ENCODE measurements at places on chromosomes 1 and 21.

- peak; percentile 53 for DNase-seq
Measured at GRCh38 chr1:116498789-116499628, 71.8 kb downstream of the CD58 start.

GRCh38 chr1:91754348-91754747 is 131.6 kb downstream of the TGFBR3 start:
- no peak for DNase-seq

DNA sequence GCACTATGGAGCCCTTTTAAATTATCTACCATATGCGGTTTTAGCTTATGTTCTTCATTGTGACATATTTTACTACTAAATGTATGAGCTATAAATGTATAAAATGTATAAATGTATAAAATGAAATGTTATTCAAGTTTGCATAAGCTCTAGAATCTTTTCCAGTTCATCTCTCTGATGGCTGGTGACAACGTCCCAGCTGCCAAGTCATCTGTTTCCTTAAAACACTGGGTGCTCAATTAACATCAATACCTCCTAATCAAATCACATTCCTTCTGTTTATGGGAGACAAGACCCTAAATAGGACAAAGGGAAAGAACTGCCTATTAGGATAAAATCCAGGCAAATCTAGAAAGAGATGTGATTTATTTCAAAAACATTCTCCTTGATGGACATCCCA is 22.9 kb downstream of the DSTYK start:
- no peak for DNase-seq

GRCh38 chr21:25635310-25635709 is 3.7 kb upstream of the JAM2 start:
- DNase-seq = no peak

DNA sequence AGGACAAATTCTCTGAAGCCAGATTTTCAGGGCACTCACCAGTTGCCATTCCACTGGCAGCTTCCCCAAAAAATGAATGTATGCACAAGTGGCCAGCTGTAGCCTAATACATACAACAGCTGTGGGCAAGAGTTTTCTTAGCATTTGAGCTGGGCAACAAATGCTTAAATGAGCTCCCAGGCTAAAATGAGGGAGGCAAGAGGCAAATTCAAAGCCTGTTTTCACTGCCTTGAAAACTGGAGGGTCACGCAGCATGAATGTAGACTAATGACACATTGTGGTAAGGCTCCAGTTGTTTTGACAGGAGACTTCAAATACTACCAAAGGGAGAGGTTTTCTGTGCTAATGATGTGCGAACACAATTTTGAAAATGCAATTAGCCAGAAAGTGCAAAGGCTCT is 88.2 kb downstream of the TIAM1 start:
- no peak for DNase-seq

DNA sequence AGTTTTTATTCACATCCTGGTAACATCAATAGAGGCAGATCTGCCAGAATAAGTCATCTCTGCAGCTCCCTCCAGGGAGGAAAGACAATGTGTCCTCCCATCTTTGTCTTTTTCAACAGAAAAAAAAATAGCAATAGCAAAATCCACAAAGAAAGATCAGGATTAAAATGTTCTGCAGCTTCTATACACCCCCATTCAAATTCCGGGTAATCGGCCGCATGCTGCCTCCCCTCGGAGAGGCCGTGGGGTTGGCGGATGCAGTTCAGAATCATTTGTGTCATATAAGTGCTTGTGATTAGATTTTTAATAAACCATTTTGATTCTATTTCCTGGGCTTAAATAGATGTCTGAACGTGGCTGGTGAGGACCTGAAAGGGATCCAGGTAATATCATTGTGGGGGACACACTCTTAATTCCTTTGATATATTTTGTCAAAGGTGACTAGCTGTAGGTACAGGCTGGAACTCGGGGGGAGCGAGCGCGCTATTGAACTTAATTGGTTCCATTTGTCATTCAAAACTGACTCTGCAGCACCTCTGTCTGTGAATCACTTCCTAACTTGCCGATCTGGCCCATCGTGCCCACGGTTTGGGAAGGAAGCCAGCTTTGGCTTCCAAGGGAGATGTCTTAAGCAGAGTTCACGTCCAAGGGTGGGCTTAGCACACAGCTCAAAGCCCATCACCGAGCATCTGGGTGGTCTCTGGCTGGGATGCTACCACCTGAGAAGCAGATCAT is 85.6 kb upstream of the ARHGEF16 start:
- DNase-seq = no peak

DNA sequence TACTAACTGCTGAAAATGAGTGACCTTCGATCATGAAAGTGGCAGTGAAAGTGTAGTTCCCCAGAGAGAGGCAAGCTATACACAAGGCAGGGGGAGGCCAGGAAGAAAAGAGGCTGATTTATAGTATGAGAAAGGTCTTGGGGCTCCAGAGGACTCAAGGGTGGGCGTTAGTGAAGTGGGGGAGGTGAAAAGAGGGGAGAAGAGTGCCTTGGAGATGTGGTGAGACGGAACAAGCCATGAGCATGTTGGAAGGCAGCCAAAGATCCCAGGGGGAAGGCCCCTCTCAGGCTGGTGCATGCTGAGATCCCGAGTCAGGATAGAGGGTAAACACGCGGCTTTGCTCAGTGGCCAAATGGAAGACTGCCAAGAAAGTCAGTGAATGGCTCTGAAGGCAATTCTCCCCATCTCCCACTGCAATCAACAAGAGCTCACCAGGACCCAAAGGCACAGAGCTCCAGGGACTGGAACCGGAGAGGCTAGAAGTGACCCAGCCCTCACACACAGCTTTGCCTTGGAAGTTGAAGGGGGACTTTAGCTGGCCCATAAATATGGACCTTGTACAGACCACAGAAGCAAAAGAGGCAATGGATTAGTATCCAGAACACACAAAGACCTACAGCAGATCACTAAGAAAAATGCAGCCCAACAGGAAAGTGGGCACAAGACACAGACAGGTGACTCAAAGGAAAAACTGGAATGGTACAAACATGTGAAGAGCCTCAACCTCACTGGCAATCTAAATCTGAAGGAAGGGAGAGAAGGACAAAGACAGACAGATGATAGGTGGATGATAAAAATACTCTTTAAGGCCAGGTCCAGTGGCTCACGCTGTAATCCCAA is 49.6 kb downstream of the HSF2BP start:
- no peak for DNase-seq

GRCh38 chr1:72202761-72203160 is 79.6 kb downstream of the NEGR1 start:
- no peak for DNase-seq

DNA sequence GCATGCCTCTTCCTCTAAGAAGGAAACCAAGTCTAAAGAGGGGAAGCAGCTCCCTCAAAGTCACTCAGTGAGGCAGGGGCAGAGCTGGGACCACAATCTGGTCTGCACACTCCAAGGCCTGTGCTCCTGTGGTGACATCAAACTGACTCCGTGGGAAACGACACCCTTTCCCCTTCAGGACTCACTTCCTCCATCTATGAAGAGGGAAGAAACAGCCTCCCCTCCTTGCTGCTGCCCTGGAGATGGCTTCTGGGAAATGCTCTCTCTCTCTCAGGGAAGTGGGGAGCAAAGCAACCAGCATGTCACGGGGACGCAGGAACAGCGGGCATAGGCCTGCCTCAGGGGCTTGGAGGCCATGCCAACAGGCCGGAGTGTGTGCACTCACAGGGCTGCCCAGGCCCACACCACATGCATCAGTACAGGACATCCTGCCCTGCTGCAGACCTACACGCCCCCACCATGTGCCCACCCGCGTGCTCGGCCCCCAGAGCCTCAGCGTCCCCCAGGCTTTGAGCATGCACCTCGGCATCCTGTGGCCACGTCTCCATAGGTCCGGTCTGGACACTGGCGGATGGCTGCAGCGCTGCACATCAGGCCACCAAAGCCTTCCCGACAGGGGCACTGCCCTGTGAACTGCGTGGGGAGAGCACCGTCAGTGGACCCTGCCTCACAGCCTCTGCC is 25.7 kb downstream of the LAMB3 start:
- DNase-seq = no peak
